ENCODE measurements at places on chromosomes 11 and 22. TPM values are rescaled to one million over a fixed set of nuclear protein-coding genes. Genes with fewer than 3 reads are reported as not detected.

Gene PTPN5
- 4.9 TPM for total RNA-seq

Gene CD6
- total RNA-seq, result 1.9 TPM

Gene UBE2L3
- 70.1 TPM for total RNA-seq

DNA sequence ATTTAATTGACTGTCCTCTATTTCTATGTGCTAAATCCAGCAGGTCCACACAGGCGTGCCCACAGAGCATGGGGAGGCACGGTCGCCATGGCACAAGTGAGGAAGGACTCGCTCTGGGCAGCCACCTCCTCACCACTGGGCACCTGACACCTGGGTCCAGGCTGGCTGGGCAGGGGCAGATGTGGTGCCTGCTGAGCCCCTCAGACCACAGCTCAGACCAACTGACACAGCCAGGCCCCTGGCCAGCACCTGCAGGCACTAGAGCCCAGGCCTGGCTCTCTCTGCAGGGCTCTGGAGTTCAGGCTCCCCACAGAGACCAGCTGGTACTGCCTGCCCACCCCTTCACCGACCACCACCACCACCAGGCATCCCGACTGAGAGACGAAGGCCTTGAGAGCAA is 27.9 kb downstream of the LINC01488 start:
- no peak for DNase-seq

DNA sequence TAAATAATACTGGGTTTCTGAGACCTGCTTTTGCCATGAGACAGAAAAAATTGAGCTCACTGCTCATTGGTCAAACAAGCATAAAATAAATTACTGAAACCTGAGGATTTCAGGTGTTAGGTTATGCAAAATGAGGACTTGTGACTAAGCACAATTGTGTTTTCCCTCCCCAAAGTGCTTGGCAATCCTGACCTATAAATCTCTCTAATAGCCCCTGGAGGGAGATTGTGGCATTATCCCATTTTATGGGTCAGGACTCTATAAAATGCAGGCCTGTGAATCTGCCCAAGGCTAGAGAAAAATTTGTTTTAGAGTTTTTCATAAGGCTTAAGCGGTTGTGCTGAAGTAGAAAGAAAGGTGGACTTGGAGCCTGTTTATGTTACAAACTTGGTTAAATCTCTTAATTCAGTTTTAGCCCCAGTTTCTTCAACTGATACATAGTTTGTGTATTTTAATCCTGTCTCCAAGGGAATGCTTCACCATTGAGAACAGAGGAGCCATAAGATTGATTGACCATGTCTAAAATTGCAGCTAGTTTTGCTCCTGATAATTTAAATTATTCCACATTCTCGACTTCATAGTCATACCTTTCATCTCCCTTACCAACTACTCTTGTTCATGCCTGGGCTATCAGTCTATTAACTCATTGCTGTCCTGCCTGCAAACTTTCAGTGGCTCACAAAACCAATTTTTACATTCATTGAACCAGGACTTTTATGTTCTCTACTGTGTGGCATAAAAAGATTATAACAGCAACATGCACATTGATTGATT is 63.6 kb upstream of the LRRC4C start:
- DNase-seq, result peak; percentile 27

DNA sequence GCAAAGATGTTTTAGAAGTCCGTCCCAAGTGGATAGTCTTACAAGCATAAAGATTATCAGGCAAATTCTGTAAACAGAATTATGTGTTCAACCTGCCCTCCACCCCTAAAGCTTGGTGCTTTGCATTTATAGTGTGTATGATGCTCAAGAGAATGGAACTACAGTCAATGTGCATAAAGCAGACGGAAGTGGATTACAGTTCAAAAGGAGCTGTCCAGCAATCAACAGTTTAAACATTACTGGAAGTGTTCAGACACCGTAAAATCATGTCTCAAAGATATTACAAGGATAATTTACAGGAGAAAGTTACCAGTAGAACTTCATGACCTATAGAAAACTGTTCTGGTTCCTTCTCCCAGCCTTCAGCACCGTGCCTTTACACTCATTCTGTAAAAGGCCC is 1.0 kb downstream of the RIC3 start:
- DNase-seq, result no peak

DNA sequence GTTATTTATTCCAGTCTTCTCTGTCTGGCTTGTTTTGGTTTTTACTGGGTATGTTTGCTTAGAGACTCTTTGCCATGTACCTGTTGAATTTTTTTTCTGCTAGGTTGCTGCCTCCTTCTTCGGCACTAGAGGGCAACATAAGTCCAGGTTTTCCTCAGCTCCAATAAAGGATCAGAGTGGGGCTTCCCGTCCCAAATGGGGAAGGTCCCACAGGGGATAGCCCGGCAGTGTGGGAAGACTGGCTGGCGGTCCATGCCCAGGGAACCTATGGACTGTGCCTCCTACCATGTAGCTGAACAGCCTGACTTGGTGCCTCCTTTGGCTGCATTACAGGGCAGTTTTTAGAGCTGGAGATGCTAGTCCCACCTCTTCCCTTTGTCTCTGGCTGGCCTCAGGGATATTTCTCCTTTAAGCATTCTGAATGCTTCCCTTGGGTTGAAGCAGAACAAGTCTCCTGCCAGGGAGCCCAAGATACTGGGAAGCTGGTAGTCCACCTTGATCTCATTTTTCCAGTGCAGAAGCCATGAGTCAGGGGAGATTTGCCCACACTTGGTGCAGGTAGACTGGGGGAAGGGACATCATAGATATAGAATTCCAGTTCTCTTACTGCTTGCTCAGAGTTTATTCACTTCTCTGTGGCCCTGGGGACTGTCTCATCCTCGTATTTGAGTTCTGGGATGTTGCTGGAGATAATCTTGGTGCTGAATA is 60.2 kb downstream of the BRD1 start:
- peak; percentile 82 for DNase-seq

- DNase-seq, result no peak
These were observed 124.3 kb upstream of the ALX4 start for GRCh38 chr11:44434191-44434590.

- no peak for DNase-seq
These were observed 151.1 kb downstream of the METTL15 start for GRCh38 chr11:28259177-28259843.

DNA sequence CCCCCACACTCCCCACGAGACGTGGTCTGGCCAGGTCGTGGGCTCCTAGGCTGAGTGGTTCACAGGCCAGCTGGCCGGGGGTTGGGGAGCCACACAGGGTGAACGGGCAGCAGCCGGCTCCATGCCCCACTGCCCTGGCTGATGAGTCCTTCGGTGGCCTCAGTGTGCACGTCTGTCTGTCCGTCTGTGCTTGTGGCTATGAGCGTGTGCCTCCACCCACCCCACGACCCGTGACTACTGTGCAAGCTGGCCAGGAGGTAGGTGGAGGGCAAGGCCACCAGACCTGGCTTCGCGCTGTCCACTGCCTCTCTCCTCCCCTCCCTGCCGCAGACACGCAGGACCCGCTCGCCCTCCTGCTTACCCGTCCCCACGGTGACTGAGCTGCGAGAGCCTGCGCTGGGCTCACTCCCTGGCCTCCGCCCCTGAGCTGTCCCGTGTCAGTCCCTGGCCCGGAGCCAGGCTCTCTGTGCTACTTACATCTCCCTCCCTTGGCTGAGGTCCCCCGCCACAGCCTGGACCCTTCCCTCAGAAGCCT is 14.1 kb downstream of the CSDC2 start:
- no peak for DNase-seq

Data from GM23338 (cell line).